ENCODE measurements at places on chromosomes 7 and 10.

- no peak for DNase-seq
These were observed 258.0 kb upstream of the PRKCQ start for GRCh38 chr10:6838118-6838517.

- no peak for DNase-seq
These were observed 2.7 kb downstream of the MXI1 start for GRCh38 chr10:110209926-110210673.

DNA sequence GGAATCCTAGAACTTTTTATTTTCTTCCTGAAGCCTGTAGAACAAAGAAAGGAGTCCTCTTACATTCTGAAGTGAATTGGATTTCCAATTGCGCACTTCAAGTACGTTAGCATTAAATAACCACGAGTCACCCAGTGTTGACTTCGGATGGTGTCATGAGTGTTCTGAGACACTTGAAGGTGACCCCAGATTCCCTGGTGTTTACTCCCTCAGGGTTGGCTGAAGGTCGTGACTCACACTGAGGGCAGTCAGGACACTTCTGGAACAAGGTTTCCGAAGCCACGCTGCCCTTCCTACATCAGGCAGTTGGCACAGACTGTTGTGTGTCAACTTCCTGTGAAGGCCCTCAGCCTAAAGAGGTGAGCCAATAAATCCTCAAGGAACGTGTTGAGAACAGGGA is 186.6 kb upstream of the CELF2 start:
- DNase-seq, result peak; percentile 38

DNA sequence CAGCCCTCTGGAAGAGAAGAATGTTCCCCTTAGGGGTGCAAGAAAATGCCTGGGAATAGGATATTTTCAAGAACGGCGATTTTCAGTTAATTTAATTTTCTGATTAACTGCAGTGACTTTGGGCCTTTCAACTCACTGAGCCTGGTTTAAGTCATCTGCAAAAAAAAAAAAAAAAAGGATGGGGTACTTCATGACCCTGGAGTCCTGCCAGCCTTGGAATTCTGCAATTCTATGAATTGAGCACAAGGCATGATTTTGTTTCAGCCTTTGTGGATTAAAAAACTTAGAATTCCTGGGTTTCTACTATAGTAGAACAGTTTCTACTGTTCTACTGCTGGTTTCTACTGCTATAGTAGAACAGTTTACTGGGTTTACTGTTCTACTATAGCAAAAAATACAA is 58.3 kb upstream of the CALD1 start:
- no peak for DNase-seq

DNA sequence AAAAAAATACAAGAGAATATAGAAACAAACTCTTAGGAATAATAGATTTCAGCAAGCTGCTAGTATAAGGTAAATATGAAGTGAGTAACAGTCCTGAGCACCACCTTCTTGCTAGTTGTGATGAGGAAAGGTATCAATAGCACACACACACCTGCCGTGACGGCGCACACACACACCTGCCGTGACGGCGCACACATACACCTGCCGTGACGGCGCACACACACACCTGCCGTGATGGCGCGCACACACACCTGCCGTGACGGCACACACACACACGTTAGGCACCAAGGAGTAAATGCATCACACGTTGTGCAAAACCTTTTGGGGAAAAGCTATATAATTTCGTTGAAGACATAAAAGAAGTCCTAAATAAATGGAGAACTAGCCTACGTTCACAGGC is 4.7 kb upstream of the JAKMIP3 start:
- no peak for DNase-seq

DNA sequence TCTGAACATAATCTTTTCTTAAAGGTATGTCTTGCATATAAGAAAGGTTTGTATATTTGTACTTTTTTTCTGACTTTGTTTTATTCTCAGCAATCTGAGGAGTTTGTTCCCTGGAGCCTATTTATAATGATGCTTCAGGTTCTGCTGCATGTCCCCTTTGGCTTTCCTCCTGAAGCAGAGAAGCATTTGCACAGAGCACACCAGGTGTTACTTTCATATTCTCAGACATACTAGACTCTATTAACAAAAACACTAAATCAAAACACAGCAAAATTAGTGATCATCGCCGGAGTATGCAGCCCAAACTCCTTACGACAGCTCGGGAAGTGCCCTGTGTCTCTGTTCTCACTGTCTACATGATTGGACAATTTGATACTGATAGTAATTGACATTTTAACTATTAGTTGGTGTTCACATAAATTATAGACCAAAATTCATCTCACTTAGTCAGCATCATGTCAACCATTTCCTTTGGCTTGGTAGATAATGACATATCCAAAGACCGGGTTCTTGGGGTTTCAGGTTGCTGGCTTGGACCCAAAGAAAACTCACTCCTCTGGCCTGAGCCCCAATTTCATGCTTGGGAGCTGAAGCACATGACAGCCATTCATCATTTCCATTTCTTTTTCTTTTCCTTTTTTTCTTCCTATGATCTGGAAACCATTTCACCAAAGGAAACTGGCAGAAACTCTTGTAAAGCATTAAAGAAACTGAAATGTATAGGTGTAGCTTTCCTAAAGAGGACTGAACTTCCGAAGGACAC is 400.1 kb upstream of the NRP1 start:
- no peak for DNase-seq

DNA sequence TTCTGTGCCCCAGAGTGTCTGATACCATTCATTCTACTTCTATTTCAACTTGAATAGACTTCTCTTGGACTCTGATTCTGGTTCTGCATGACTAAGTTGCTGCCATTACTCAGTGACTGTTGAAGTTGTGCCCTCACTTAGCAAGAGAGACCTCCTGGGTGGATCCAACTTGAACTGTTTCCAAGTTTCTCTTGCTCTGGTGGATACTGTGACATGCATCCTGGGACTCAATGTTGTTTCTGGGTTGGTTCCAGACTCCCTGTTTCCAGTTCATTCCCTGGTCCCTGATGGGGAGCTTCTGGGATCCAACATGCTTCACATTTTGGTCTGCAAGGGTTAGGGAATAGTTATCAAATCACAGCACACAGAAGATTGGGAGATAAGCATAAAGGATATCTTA is 26.2 kb upstream of the PRPF18 start:
- DNase-seq, result peak; percentile 28

DNA sequence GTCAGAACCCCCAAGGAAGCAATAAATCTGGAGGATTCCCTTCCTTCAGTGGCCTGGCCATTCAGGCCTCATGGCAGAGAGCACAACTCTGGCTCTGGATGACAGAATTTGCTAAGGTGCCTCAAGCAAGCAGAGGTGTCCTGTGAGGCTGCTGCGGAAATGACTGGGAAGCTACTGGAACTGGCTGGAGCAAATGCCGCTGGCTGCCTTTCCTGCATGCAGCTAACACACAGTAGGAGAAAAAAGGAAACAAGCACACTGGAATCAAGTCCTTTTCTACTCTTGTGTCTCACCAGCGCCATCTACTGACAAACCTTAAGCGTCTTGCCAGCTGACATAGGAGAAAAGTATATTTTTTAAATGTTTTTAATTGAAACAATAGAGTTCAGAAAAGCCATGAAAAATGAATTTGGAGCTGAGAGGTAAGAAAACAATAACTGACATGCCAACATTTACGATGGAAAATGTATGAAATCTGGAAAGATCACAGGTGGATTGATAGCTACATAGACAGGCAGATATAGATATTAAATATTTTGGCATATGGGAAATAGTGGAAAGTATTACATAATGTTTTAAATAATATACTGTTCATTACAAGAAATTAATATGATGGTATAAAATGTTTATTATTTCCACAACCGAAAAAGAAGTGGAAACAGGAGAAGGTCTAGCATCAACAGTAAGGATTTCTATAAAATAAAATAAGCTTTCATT is 951.6 kb downstream of the ANKRD7 start:
- peak; percentile 32 for DNase-seq

DNA sequence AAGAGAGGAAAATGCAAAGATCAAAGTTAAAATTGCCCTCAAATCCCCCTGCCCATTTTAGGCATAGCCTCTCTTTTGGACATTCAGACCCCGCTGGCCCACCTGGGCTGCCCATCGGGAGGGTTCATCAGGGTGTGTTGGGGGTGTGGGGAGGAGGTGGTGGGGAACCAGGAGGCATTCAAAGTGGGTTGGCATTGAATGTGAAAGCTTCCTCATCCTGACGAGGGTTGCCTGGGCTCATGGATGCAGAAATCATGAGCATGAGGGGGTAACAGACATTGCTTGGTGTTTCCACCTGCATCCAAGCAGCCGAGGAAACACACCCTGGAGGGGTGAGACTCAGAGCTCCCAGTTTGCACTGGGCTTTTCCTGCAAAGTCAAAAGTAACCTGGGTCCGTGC is 20.6 kb downstream of the BTBD16 start:
- DNase-seq, result no peak
